ENCODE measurements at places on chromosomes 2 and 18.

DNA sequence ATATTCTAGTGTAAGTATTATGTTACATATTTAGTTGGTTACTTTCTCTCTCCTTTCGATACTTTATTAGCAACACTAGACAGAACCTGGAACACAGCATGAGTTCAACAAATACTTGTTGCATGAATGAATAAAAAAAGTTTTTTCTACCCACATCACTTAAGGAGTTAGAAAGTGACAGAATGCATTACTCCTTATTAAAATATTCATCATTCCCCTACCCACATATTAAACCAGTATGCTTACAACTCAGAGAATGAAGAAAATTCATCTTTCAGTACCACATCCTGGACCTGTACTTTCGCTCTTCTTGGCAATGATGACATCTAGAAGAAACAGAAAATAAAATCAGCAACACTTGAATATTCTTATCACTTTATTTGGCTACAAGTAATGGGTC lies 6.0 kb downstream of the SRBD1 start:
- DNase-seq, result no peak

GRCh38 chr2:172783165-172783898 lies 47.7 kb downstream of the RAPGEF4 start:
- DNase-seq, result no peak

- DNase-seq, result peak; percentile 18
Observed at GRCh38 chr2:219441451-219442255, 7.0 kb downstream of the SPEG start.

DNA sequence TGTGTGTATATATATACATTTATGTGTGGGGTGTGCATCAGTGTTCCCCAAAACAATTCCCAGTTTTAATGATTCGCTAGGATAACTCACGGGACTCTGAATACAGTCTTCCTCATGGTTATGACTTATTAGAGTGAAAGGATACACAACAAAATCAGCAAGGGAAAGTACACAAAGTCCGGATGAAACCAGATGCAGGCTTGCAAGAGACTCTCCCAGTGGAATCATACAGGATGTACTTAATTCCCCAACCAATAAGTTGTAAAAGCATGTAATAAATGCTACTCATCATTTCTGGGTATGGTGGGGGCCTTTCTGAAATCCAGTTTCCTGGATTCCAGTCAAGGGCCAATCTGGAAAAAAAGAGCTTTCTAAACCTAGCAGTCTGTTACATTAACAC lies 654.1 kb upstream of the SYT4 start:
- DNase-seq, result no peak

DNA sequence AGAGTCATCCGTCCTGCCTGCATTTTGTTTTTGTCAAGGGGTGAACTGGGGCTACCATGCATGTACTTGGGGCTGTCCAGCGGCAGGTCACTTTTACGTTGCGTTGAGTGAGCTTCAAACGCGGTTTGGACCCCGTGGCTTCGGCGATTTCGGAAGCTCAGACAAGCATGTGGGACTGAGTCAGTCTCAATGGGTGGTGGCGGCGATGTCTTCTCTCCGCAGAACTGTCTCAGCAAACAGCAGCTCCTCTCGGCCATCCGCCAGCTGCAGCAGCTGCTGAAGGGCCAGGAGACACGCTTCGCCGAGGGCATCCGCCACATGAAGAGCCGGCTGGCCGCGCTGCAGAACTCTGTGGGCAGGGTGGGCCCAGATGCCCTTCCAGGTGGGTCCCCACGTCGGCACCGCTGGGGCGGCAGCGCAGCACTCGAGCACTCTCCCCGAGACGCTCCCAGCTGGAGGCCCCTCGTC lies 21.3 kb downstream of the FBLN7 start:
- no peak for DNase-seq

DNA sequence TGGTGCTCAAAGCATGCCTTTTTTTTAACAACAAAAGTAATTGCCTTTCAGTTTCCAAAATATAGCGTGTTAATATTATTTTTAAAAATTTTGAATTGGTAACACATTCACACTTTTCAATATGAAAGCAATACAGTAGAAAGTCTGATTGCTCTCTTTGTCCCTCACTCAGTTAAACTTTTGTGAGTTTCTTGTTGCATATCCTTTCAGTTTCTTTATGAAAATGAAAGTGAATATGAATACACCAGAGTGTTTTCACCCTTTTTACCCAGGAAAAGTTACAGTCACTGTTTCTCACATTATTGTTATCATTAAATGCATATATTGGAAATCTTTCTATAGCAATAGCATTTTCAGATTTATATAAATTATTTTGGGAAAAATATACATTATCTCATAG lies 377.4 kb upstream of the CRIM1 start:
- no peak for DNase-seq

DNA sequence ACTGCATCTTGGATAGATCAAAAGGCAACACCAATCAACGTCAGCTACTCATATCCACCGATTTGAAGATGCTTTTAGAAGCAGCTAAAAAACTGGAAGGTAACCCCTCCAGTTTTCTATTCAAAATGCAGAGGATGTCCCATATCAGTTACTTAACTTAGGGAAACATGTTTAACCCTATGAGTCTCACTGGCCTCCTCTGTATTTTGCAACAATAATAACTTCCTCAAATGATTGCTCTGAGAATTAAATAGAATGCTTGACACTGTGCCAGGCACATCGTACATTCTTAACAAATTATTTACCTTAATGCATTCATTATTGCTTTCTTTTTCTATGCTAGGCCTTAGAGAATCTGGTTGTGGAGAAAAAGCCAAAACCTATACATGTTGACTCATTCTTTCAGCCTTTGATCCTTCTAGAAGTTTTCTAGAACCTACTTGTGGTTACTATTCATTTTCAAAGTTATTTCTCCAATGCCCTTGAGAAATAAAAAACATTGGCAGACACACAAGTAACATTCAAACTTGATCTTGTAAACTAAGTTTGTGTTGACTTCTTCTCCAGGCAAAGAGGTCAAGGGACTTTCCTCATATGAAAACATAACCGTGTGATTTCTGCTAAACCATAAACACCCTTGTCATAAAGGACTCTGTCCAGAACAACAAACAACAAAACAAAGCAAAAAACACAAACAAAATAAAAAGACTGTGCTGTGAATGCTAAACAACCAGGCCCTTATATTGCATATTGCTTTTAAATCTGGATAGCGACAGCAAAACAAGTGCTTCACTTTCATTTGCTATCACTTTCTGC lies 4.6 kb downstream of the DOCK10 start:
- DNase-seq, result no peak

DNA sequence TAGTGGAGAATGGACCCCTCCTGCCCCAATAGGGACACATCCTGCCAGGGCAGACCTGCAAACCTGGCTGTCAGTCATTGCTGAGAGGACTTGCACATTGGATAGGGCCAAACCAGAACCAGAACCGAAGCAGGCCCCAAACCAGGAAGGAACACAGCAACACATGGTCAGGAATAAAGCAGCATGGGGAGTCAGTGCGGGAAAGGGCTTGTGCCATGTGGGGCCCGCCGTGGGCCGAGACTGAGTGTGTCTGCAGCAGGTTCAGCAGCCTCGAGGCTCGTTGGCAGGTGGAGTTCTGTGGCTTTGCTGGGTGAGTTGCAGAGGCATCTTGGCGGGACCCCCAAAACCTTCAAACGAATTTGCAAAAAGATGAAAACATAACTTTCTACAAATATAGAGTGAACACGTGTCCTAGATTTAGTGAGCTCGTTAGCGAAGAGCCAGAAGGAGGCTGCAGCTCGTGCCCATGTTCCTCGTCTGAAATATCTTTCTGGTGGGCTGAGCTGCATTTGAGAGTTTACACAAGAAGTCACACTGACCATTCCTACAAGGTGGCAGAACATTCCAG lies 44.9 kb upstream of the LDLRAD4 start:
- DNase-seq, result no peak

- DNase-seq, result no peak
Observed at GRCh38 chr2:217935901-217936684, 66.7 kb downstream of the TNS1 start.

GRCh38 chr2:96083064-96083939 lies 33.1 kb downstream of the ADRA2B start:
- no peak for DNase-seq

DNA sequence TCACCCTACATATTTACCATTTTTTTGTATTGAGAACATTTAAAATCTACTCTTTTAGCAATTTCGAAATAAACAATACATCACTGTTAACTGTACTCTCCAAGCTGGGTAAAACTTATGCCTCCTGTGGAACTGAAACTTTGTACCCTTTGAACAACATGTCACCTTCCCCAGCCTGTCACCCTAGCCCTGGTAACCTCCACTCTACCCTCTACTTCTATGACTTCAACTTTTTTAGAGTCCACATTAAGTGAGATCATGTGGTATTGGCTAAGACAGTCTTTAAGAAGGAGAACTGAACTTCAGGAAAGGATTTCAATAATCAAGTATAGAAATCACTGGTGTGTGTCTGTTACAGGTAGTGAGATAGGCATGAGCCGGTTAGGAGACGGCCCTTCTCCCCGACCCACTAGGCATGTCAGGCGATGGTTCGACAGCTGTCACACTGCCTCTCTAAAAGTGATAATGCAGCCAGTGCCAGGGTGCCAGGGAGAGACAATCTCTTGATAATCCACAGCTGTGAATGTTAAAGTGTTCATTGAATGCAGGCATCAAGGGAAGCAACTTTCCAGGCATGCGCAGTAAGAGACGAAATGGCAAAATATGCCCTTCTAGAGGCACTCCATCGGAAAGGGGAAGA lies 74.6 kb upstream of the RNF152 start:
- no peak for DNase-seq

DNA sequence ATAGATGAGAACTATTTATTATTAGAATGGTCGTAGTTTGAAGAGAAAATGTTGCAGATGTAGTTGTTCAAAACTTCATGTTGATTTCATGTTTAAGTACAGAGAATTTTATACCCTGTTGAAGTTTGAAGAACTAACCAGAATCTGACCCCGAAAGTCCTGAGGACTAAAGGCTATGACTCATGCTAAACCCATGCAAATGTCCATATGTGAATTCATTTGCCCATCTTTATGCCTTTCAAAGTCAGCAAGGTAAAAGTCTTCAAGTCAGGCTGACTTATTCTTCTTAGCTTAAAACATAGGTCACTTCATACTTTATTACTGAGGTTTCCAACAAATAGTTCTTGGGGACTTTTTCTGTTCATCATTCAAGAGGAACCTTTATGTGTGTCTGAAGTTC lies 185.5 kb downstream of the CCDC85A start:
- no peak for DNase-seq

- no peak for DNase-seq
Observed at GRCh38 chr18:45335282-45336043, 279.8 kb upstream of the SLC14A2 start.

GRCh38 chr2:32357318-32358110 lies 691 bp downstream of the BIRC6 start:
- no peak for DNase-seq

DNA sequence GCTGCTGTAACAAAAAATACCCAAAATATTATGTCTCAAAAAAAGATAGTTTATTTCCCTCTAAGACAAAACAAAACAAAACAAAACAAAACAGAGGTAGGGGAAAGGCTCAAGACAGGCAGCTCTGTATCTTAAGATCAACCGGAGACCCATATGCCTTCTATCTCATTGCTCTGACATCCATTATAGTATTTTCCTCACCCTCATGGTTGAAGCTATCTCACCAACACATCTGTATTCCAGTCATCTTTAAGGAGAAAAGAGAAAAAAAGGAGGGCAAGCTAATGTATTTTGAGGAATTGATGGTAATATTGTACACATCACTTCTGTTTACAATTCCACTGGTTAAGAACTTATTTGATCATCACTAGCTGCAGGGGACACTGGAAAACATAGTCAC lies 239.7 kb downstream of the ICOS start:
- DNase-seq, result no peak

All from stimulated activated CD8-positive, alpha-beta memory T cell treated with anti-CD3 and anti-CD28 coated beads, Interleukin-15, amount 100 ng/mL, for 1 hour (primary cell).